ENCODE measurements at places on chromosomes 1 and 21.

- no peak for DNase-seq
Measured at GRCh38 chr1:91555821-91556531, 55.3 kb downstream of the CDC7 start.

- DNase-seq, result no peak
Measured at GRCh38 chr1:26297791-26298124, 8.7 kb downstream of the UBXN11 start.

DNA sequence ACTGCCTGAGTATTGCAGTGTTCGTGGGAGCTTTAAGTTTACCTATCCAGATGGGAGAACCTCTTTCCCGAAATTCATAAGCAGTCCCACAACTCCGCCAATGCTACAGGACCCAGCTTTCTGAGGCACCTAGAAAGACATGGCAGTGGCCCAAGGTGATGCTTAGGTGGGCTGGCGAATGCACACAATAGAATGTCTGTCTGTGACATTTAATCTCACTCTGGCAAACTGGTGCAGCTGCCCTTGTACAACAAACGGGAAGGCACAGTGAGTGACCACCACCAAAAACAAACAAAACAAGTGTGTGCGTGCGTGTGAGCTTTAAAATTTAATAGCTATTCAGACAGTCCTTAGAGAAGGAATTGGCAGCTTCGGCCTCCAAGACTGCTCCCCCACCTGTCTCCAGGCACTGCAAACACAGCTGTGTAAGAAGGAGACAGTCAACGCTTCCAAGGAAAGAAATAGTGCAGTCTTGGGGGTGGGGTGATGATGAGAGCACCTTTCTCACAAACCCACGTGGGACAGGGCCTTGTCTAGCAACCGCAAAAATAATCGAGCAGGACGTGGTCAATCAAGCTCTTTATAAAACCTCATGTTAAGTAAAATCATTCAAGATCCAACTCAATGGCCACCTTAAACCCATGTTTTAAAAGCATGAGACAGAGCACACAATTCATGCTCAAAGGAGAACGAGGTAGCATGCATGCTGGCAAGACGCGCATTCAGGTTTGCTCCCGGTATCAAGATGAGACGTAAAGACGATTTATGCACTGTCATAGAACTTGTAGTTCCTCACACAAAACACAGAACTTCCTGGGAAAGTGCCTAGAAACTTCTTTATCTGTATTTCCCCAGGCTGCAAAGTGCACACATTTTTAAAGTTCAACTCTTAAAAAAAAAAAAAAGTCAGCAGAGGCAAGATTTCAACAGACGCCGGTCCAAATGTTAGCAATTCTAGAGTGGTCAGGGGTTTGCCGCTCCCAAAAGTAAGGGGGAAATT lies 84.1 kb downstream of the TM2D1 start:
- no peak for DNase-seq

DNA sequence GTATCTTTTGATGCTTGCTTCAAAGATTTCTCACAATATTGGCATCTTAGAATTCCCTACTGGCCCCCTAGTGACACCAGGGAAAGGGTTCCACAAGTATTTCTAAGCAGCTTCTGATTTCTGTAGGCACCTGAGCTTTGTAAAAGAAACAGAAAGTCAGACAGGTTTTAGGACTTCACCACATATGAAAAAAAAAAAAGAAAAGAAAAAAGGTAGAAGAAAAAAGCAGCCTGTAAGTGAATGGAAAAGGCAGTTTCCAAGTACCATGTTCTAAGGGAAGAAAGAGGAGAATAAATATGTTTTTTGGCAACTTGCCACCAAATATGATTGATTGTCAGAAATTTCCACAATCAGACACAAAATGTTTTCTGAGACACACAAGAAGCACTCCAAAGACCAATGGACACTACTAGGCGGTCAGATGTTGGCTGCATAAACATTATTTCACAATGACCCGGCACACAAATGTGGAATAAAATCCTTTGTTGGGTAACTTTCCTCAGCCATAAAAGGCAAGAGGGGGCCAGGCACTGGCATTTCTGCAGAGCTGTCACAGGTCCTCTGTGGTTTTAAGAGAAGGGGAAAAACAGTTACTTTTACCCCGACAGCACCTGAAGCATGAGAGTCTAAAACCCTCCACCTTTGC lies 12.7 kb upstream of the CPLANE2 start:
- DNase-seq, result no peak

DNA sequence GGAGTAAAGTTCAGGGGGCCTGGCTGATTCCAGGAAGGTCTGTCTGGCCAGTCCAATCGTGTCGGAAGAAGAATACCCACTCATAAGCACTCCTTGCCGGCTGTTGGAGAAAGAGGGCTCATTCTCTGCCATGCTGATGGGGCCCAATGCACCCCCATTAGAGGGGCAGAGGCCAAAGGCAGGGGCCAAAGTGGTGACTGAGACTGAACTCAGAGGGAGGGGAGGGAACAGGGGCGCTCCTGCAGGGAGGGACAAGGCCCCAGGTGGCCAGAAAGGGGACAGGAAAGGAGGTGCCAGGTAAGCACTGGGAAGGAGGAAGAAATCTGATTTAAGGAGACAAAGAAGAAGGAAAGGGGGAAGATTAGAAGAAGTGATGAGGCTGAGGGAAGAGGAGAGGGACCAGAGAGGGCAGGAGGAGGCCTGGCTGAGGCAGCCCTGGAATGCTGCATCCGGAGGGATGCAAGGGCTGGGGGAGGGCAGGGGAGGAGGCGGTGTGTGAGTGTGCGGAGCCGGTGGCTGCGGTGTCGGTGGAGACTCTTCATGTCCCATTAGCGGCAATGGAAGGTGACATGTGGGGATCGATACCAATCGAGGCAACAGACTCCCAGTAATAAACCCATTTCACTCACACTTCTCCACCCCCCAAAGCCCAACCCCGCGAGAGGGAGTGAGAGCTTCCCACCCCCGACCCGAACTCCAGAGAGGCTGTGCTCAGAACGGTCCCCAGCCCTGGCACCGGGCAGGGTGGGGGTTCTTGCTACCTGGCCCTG lies 12.0 kb upstream of the ETV3L start:
- DNase-seq, result peak; percentile 83

- peak; percentile 63 for DNase-seq
Measured at GRCh38 chr1:77412820-77413530, 131.2 kb downstream of the AK5 start.

DNA sequence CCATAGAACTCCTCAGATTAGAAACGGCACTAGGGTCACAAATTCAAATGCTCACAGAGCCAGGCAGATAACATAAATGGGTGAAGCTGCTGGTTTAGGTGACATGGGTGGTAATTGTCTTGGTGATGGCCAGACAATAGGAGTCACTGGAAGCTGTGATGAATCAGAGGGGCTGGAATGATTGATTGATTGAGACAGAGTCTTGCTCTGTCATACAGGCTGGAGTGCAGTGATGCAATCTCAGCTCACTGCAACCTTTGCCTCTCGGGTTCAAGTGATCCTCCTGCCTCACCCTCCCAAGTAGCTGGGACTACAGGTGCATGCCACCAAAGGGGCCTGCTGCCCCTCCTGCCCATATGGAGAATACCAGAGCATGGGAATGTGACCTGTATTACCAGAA lies 63.0 kb downstream of the HIVEP3 start:
- no peak for DNase-seq

DNA sequence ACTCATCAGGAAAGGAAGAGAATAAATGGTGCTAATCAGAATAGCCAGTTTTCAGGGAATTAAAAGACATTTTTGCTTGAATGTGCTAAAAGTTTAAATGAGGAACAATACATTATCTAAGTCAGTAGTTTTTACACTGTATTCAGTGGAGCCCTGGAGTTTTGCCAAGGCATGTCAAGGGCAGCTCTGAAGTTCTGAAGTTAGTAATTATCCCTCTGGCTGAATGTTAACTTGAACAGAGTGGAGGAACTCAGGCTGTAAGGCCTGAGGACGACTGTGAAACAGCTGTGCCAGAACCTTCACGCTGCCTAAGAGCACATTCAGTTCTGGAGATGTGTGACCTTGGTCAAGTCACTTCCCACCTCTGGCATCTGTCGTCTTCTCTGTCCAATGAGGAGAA lies 68.1 kb downstream of the EDEM3 start:
- DNase-seq, result no peak

- no peak for DNase-seq
Measured at GRCh38 chr1:42992054-42992571, 33.4 kb upstream of the SLC2A1 start.

DNA sequence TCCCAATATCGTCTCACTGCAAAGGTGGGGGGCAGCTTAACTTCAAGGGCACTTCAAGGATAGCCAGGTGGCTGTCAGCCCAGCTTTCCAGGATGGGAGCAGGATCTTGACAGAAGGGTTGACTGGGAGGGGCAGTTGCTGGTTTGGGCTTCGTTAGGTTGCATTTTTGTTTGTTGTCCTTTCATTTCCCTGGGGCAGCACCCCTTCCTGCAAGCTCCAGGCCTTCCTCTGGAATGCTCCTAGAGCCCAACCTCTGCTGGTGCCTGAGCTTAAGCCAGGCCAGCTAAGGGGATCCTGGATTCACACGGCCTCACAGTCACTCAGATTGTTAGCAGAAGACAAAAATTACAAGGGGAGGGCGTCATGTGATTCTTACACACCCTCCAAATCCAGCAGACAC lies 4.1 kb upstream of the OLIG2 start:
- no peak for DNase-seq

DNA sequence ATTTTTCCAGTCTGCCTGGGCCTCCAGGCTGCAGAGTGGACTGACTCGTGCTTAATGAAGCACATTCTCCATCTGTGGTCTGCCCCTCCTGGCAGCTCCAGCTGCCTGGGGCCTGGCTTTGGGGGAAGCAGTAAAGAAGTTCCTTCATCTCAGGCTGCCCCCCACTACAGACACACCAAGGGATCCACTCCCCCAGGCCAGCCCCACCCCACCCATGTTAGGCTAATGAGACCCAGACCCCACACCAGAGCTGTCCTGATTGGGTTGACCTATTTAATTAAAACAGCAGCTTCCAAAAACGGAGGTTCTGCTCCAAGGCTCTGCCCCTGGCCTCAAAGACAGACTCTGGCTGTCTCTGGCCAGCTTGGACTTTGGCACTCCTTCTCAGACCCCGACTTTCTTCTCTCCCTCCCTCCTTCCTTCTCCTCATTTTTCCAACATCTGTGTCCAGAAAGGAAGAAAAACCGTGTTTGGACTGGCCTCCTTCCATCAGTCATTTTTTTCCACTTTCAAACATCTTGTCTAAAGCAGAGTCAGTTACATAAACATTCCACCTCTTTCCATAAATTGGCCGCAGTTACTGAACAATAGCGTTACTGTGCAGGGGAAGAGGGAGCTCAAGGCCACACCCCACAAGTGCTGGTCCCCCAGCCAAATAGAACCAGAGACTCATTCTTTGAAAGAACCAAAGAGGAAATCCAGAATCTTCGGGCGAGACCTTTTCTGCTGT lies 29.7 kb downstream of the SERTAD4 start:
- no peak for DNase-seq

GRCh38 chr1:183319606-183320005 lies 98.6 kb downstream of the NMNAT2 start:
- DNase-seq, result no peak

- no peak for DNase-seq
Measured at GRCh38 chr1:230028602-230029223, 38.3 kb upstream of the GALNT2 start.

DNA sequence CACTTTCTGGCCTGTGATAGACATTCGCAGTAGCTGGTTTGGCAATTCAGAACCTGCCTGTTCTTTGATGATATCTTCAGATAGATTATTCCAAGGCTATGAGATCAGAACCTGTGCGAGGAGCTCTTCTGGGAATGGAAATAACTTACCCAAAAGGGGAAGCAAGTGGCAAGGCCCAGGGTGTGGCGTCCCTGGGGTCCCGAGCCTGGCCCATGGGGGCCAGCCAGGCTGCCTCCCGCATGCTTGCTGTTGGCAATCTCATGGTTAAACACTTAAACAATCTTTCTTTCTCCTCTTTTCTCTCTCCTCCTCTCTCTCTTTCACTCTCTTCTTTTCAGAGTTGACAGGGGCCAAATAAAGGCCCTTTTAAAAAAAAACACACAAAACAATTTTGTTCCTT lies 108.1 kb downstream of the RNF220 start:
- DNase-seq, result no peak

DNA sequence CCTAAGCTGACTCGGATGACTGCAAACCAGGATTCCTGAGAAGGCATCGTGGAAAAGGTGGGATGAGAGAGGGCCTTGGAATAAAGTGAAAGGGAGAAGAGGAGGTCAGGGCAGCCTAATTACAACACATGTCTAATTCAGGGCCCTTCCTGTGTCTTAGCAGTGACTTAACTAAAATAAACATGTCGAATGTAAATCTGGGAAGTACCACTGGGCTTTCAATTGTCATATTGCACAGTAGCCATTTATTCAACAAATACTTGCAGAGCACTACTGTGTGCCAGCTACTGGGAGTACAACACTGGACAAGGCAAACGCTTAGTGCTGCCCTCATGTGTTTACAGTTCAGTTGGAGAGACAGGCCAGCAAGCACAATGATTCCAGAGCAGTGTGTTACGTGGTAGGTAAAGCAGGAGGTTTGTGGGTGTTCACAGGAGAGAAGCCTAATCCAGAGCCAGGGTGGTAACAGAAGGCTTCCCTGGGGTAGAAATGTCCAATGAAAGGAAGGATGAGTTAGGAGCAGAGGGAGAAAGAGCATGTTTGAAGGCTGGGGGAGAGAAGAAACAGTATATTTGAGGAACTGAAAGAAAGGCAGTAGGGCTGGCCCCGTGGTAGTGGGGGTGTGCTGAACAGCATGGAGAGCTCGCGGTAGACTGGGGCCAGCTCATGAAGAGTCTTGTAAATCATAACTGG lies 38.0 kb upstream of the RASAL2 start:
- DNase-seq, result no peak

DNA sequence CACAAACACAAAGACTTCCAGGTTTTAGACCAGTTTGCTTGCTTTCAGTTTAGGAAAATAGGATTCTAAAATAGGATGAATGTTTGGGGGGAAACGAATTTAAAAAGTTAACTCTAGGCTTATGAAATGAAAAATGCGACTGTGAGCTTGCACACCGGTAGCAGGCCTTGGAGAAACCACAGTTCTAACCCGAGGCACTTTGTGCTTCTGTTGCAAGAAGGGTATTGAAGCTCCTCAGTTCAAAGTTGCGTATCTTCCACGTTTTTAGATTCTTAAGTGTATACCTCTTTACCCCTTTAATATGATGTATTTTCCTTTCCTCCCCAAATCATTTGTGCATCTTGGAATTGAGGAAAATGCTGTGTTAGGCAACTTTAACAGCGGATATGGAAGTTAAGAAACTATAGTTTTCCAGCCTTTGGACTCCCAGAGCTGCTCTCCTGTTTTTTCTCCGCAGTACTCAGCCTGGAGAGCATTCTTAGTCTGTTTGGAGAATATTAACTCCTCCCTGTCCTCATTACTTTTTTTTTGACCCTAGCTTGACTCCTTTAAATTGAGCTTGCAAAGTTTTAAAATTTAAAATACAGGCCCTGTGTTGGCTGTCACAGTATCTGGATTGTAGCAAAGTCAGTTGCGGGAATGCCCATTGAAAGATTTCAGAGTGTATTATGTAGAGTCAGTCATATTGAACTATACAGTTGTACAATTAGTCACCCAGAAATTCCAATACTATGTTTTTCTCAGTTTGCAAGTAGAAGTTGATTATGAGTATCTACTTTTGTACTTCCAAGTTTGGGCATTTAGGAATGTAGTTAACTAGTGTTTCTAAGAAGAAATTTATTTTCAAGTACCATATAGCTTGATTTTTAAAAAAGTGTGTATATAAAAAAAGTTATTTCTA lies 2.6 kb downstream of the MRPS6 start:
- no peak for DNase-seq

Measured in GM23338 (cell line).